ENCODE measurements at places on chromosomes 6 and 20.

DNA sequence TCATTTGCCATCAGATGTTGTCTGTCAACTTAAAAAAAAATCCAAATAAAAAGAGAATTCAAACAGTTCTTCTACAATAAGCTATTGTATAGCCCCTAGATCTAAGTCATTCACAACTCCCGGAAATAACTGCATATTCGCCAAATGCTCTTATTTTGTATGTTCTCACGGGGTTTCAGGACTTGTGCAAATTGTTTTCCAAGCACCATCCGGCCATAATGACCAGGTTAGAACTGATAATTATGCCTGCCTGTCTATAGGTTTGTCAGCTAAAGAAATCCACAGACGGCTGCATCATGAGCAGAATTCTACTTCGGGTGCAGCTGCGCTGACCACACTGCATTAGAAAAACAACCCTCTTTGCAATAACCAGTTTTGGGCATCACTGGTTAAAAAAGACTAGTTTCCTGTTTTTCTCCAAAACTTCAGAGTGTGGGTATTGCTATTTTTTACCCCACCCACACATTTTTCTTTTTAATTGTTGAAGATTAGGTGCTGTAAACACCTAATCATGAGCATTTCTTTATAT lies 87.7 kb downstream of the HIVEP2 start:
- DNase-seq: no peak

DNA sequence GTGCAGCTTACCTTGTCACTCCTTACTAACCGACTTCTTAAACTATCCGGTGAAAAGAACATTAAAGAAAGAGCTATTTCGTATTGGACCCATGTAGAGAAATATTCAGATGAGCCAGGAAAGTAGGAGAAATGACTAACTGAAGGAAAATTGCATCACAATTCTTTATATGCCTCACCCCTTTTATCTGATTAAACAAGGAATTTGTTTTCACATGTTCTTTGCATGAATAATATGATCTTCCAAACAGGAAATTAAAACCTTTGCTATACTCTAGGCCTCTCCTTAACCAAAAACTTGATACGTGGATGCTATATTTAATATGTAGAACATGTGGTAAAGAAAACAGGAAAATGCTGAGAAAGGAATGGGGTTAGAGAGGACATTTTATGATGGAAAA lies 41.9 kb upstream of the LRRC1 start:
- no peak for DNase-seq

DNA sequence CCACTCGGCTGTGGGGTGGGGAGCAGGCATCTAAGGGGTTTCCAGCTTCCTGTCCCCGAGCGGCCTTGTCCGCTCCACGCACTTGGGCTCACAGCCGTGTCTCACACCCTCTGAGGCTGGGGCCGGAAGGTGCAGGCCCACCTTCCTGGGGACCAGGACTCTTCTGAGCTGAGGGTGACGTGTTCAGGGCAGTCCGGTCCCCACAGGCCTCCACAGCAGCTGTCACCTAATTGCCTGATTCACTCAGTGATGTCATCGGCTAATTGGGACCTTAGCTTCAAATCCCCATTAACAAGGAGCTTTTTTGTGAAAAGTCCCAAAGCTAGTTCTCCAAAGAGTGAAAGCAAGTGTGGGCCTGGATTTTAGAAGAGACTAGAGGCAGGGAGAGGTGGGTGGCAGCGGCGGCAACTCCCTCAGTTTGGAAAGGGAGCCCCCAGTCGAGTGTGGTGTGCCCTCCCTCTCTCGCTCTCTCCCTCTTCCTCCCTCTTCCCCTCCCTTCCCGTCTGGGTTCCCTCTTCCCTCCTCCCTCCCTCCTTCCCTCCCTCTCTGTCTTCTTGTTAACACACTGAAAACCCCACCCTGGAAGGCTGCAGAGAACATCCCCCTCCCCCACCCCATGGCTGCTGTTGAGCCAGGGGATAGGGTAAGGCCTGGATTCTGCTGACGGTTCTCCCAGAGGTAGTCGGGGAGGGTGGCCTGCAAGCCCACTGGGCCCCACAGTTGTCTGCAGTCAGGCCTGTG lies 39.0 kb downstream of the MYT1 start:
- no peak for DNase-seq

DNA sequence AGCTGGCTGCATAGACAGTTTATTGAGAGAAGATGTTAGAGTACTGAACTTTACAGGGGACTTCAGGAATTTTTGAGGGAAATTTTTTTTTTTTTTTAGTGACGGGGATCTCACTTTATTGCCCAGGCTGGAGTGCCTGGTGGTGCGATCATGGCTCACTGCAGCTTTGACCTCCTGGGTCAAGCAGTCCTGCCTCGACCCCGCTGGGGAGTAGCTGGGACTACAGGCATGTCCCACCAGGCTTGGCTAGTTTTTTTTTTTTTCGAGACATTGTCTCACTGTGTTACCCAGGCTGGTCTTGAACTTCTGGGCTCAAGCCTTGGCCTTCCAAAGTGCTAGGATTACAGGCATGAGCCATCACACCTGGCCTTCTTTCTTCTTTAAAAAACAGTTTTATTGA lies 10.8 kb upstream of the EFCAB8 start:
- DNase-seq: no peak

DNA sequence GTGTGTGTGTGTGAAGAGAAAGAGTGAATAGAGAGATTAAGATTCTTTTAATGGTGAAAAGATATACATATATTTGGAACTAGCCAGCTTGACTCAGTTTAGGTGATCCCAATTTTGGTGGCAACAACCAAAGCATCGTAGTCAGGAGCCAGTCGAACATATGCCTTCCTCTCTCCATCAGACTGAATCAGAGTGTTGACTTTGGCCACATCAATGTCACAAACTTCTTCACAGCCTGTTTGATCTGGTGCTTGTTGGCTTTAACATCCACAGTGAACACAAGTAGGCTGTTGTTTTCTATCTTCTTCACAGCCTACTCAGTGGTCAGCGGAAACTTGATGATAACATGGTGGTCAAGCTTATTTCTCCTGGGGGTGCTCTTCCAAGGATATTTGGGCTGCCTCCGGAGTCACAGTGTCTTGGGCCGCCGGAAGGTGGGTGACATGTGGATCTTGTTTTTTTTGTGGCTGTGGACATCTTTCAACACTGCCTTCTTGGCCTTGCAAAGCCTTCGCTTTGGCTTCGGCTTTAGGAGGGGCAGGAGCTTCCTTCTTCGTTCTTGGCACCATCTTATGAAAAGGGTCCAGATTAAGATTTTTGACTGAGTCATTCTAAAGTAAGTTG lies 3.4 kb downstream of the HLA-F start:
- DNase-seq: no peak

DNA sequence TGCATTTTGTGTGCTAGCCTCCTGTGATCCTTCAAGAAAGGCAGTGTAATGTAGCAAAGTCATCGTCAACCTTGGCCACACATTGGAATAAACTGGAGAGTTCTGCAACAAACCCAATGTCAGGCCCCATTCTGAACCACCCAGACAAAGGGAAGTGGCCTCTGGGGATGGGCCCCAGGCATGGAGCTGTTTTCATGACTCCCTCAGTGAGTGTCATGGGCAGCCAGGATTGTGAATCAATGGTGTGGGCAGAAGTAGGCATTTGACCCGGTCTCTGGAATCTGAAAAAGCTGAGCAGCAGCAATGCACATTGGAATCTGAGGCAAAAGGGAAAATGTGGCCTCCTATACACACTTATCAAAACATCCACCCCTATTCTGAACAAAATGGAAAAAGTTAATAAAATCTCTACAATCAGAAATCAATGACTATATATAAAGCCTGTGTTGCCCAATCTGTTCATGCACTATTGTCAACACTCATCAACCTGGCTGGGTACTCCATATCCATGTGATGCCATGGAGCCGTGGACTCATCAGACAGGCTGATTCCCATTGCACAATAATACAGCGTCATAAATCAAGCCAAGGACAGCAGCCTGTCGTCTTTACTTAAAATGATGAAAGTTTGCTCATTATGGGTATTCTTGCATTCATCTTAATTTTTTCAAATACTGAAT lies 134.9 kb upstream of the STMND1 start:
- DNase-seq: no peak

- DNase-seq: no peak
Measured at GRCh38 chr6:33160728-33161344, 31.4 kb downstream of the COL11A2 start.

DNA sequence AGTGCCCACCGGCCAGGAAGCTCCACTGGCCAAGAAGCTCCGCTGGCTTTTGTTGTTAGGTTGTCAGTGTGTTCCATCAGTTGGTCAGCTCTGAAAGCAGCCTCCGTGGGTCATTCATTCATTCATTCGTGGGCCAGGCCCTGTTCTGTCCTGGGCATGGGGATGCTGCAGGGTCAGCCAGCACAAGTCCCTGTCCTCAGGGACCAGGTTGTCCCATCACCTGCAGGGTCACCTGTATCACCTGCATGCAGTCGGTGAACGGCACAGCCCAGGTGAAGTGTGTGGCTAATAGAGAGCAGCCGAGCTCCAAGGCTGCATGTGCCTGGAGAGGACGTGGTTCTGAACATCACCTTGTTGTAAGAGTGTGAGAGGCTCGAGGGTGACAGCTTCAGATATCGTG lies 403.5 kb downstream of the CDH4 start:
- DNase-seq: no peak

DNA sequence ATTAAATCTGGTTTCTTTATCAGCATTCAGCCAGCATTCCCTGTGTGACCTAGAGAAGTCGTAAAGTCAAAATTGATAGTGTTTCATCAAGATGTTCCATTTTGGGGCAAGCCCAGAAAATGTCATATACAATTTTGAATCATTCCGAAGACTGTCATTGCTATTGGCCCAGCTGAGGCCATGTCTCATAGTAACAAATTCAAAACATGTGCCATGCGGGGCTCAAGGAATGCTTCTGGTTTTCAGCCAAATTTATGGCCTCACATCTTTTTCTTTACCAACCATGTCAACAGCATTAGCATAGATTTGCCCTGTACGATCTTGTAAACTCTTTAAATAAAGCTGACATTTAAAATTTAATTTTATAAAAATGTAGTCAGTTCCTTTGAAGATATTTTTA lies 314.7 kb downstream of the PAX1 start:
- no peak for DNase-seq

- no peak for DNase-seq
Measured at GRCh38 chr6:130034378-130035146, 16.2 kb downstream of the L3MBTL3 start.

- DNase-seq: no peak
Measured at GRCh38 chr6:109472132-109472995, 10.7 kb downstream of the ZBTB24 start.

GRCh38 chr6:37303091-37303660 lies 45.2 kb upstream of the TMEM217 start:
- DNase-seq: no peak

- no peak for DNase-seq
Measured at GRCh38 chr20:14838663-14839628, 501.5 kb upstream of the FLRT3 start.

GRCh38 chr20:52494244-52494643 lies 302.7 kb upstream of the ZFP64 start:
- no peak for DNase-seq

- DNase-seq: no peak
Measured at GRCh38 chr6:44540881-44541280, 153.4 kb downstream of the CDC5L start.

DNA sequence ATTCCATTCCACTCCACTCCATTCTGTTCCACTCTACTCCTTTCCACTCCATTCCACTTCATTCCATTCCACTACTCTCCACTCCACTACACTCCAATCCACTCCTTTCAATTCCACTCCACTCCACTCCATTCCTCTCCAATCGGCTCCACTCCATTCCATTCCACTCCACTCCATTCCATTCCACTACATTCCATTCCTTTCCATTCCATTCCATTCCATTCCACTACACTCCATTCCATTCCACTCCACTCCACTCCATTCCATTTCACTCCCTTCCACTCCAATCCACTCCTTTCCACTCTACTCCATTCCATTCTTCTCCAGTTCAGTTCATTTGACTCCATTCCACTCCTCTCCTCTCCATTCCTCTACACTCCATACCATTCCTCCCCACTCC lies 26.2 kb upstream of the DEFB125 start:
- no peak for DNase-seq

DNA sequence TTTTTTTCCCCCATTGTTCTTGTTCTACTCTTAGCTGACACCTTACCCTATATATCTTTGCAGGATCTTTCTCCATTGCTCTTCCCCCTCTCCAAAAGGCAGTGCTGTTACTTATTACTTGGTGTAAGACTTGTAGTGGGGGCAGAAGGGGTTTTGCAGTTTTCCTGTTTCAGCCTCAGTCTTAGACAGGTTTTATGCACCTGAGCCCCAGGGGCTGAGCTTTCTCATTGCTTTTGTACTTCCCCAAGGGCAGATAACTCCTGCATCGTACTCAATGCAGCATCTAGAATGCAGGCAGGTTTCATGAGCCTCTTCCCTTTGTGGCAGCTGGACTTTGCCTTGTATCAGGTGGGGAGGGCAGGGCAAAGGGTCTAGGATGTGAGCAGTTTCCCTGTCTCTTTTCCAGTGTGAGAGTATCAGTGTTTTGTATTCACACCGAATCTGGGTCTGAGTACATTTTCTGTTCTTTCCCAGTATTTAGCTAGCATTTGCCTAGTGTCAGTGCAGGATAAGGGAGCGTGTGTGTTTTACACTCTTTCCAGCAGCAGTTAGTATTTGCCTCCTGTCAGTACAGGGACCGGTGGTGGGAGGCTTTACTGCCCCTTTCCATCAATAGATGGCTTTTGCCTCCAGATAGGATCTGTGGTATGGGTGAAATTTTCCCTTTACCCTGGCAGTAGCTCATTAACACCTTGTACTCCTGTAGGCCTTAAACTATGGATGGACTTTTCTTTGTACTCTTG lies 19.6 kb downstream of the CYB5R4 start:
- no peak for DNase-seq

- peak; percentile 14 for DNase-seq
Measured at GRCh38 chr20:45969712-45970634, 2.0 kb downstream of the ZNF335 start.

- DNase-seq: no peak
Measured at GRCh38 chr6:21908161-21908848, 314.8 kb downstream of the SOX4 start.

GRCh38 chr6:142561511-142562265 lies 259.9 kb downstream of the ADGRG6 start:
- DNase-seq: no peak

- DNase-seq: no peak
Measured at GRCh38 chr20:63498960-63499337, at the start of gene EEF1A2. Gene EEF1A2 (minus strand): TSS chr20:63499083. CDS start chr20:63497763, 1,320 bp downstream.

DNA sequence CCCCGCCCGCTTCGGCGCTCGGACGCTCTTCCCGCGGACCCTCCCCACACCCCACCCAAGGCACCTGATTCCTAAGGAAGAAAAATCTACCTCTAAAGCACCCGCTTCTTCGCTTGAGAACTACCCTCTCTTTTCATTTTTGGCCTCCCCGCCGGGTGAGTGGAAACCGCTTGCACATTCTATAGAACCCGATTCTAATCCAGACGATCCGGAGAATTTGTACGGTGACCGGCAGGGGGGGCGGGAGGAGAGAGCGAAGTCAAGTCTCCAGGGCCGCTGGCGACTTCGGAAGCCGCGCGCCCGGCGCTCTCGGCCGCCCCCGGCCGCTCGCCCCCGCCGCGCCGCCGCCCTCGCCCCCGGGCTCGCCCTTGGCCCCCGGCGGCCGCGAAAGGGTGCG lies at the start of gene RBM24:
TSS of gene RBM24 (plus strand) at position 262 of the 397 bp plus-strand sequence. CDS start 221 bp downstream, outside the sequence.
- DNase-seq: no peak

GRCh38 chr6:7438011-7438410 lies 48.4 kb downstream of the RIOK1 start:
- no peak for DNase-seq

- no peak for DNase-seq
Measured at GRCh38 chr6:65259059-65259458, 448.0 kb downstream of the EYS start.

Data from SHP77 treated with DMSO at 0.1 percent for 48 hours (cell line).